Pulmonary artery endothelial cell (primary cell): ENCODE measurements at places on chromosomes 2 and 18. TPM values are rescaled to one million over a fixed set of nuclear protein-coding genes. Genes with fewer than 3 reads are reported as not detected.

Gene ITGB6
- 0.07 TPM in 2 replicates for total RNA-seq

Gene COPS7B
- 13.1 and 18.3 TPM in 2 replicates for total RNA-seq

Gene TMEM17
- total RNA-seq = 0.63 and 1.5 TPM in 2 replicates

Gene CACNB4
- 0.13 and 0.21 TPM in 2 replicates for total RNA-seq

Gene MSGN1
- not detected in 2 replicates for total RNA-seq

Gene ZNF385B
- total RNA-seq = not detected in 2 replicates

Gene GAL3ST2
- total RNA-seq = not detected in 2 replicates

Gene CASP10
- 24.2 and 50.4 TPM in 2 replicates for total RNA-seq

Gene TEKT4
- total RNA-seq = not detected in 2 replicates

Gene SERPINB12
- not detected in 2 replicates for total RNA-seq

Gene PAX8
- total RNA-seq = 0.07 and 0.18 TPM in 2 replicates

Gene FAM161A
- total RNA-seq = 2.0 and 2.9 TPM in 2 replicates

Gene FARP2
- 37.2 and 41.6 TPM in 2 replicates for total RNA-seq

Gene SULT1C4
- 4.8 and 7.0 TPM in 2 replicates for total RNA-seq
